Left renal pelvis (tissue), 4 donors: ENCODE measurements at places on chromosomes 11 and 22. TPM values are rescaled to one million over a fixed set of nuclear protein-coding genes. Genes with fewer than 3 reads are reported as not detected.

Gene CADM1
- polyA plus RNA-seq, result 145 TPM

Gene SCGB1A1
- polyA plus RNA-seq, result not detected

Gene MRTFA
- 20.8 TPM for polyA plus RNA-seq

Gene SYT12
- 0.09 TPM for polyA plus RNA-seq

Gene SELENOO
- 18.9 TPM for polyA plus RNA-seq

Gene TCIRG1
- 19.1 TPM for polyA plus RNA-seq

Gene CLCF1
- 12.9 TPM for polyA plus RNA-seq

Gene GAL3ST1
- 37.4 TPM for polyA plus RNA-seq

Gene APOA5
- polyA plus RNA-seq, result not detected

Gene TOM1
- polyA plus RNA-seq, result 33.6 TPM

Gene NXPE1
- polyA plus RNA-seq, result not detected

Gene NAA40
- polyA plus RNA-seq, result 39.8 TPM

Gene OR6T1
- not detected for polyA plus RNA-seq

Gene RAB38
- 27.1 TPM for polyA plus RNA-seq

Gene SCGB1C1
- polyA plus RNA-seq, result not detected

Gene CSNK2A3
- 3.0 TPM for polyA plus RNA-seq

Gene SMIM35
- polyA plus RNA-seq, result not detected

Gene NELL1
- polyA plus RNA-seq, result 3.6 TPM

Gene PRPF19
- polyA plus RNA-seq, result 89.2 TPM

Gene TTC9C
- 46.1 TPM for polyA plus RNA-seq

Gene TENM4
- polyA plus RNA-seq, result 22.8 TPM

Gene PIWIL4
- polyA plus RNA-seq, result 4.4 TPM

Gene MMP1
- polyA plus RNA-seq, result 0.12 TPM

Gene PRODH
- 14.6 TPM for polyA plus RNA-seq

Gene SNX19
- 53.4 TPM for polyA plus RNA-seq

Gene MRGPRX4
- not detected for polyA plus RNA-seq

Gene PKNOX2
- 13.6 TPM for polyA plus RNA-seq

Gene C11orf97
- polyA plus RNA-seq, result not detected

Gene CRYBB1
- polyA plus RNA-seq, result 2.1 TPM

Gene KIRREL3
- polyA plus RNA-seq, result 11.5 TPM

Gene CBLIF
- not detected for polyA plus RNA-seq

Gene ENTHD1
- polyA plus RNA-seq, result not detected

Gene SLC35F2
- 15.7 TPM for polyA plus RNA-seq

Gene OR4A16
- polyA plus RNA-seq, result not detected

Gene FGF3
- polyA plus RNA-seq, result not detected

Gene TMEM218
- polyA plus RNA-seq, result 49.0 TPM

Gene OR56A5
- polyA plus RNA-seq, result not detected

Gene ADORA2A
- polyA plus RNA-seq, result 11.9 TPM

Gene TMEM151A
- polyA plus RNA-seq, result not detected

Gene RRM1
- 84.2 TPM for polyA plus RNA-seq

Gene TRIM49
- polyA plus RNA-seq, result not detected

Gene SORL1
- 39.9 TPM for polyA plus RNA-seq

Gene ROBO3
- polyA plus RNA-seq, result 20.8 TPM

Gene SUN2
- 52.4 TPM for polyA plus RNA-seq

Gene CASP5
- 0.14 TPM for polyA plus RNA-seq

Gene RSF1
- 67.7 TPM for polyA plus RNA-seq
